ENCODE measurements at places on chromosomes 7 and 10.

DNA sequence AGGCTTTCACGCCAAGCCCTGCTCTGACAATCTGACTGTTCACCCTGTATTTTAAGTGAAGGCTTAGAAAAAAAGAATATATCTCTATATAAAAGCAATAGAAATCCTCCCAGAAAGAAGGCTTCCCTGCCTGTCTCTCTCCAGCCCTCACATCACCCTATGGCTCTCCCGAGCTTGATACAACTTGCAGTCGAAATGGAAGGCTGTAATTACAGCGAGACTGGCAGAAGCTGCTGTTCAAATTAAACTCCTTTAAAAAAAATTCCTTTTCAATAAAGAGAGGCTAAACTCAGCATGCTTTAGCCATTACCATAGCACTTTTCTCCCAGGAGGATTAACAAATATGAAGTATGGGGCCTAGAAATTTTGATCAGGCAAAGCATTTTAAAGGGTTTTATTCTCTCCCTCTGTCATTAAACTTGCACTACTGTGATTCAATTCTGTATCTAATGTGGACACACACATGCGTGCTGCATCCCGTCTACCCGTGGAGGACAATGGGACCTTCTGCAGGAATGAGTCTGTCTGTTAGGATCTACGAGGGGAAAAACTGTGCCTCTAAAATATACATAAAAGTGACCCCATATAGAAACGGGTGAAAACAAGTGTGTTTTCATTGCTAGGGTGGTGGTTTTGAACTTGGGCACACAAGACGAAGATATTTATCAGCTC is 223.8 kb downstream of the USP6NL start:
- ATAC-seq: no peak

DNA sequence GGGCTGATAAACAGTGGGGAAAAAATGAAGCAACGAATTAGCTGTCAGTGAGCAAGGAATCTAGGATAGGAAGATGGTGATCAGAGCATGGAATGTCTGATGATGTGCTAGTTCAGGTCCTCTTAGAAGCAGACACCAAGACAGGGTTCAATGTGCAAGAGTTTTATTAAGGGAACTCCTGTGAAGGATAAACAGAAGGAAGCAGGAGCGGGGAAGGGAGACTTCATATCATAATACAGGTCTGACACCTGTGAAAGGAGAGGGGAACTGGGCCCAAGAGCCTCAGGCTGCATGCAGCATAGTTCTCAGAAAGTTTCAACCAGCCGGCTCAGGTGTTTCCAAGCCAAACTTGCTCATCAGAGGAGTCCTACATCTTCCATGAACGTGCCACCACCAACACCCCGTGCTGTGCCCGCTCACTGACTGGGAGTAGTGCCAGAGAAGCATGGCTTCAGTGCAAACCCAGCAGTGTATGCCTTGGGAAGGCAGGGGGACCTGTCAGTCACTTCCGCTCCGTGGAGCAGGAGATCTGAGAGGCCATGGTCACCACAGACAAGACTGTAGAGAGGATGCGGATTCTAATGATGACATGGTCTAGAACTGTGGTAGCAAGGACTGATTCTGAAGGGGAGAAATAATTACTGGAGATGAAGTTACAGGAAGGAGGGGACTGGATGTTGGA is 45.8 kb downstream of the ZNF800 start:
- no peak for ATAC-seq

- ATAC-seq: peak; percentile 30
Observed at GRCh38 chr7:106246902-106247711, 37.7 kb downstream of the NAMPT start.

- ATAC-seq: no peak
Observed at GRCh38 chr10:48614481-48615390, 9.9 kb upstream of the ARHGAP22 start.

- no peak for ATAC-seq
Observed at GRCh38 chr10:10813656-10814055, 204.0 kb upstream of the CELF2 start.

DNA sequence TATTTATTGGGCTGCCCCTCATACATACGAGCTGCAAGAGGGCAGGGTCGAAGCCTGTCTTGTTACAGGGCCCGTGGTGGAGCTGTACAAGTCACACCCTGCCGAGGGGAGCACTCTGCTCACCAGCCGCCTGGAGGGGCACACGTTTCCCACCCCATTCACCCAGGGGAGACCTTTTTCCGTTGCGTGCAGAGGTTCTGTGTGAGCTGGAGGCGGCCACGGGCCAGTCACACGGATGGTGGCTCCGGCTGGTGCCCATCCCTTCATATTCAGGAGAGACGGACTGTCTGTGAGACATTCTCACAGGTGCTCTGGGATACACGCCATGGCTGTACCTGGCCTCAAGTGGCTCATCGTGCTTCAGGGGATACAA is 47.9 kb upstream of the FAM20C start:
- ATAC-seq: no peak
